ENCODE measurements at places on chromosomes 7 and 10. TPM values are rescaled to one million over a fixed set of nuclear protein-coding genes. Genes with fewer than 3 reads are reported as not detected.
A peak's percentile ranks its signal among the peaks of the same experiment; 100 is the strongest.

Gene SLC18A3
- total RNA-seq, result not detected

DNA sequence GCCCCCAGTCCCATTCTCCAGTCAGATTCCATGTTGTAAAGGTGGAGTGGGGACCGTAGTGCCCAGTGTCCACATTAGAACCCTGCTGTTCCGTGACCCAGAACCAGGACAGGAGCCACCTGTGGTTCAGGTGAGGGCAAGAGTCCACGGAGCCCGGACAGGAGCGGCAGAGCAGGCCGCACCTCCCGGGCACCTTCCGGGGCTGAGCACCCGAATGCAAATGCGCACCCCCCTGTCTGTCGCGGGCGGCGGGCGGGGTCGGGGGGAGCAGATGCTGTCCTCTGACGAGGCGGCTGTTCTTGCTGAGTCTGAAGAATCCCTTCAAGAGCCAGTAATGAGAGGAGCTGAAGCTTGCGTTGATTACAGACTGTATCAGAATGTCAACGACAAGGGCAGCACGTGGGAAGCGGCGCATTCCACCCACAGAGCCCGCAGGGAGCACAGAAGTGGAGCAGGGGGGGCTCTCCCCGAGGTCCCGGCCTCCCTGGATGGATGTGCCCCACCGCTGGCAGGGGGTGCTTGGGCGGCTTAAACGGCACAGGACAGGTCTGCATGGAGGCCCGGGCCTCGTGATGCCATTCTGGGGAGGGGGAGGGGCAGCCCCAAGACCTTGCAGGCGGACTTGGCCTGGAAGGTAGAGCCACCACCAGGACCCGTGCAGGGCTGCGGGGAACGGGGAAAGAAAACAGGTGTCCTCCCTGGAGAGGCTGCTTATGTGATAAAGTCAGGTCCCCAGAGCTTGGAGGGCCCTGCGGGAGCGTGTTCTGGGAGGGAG is 407.5 kb upstream of the RNF32 start:
- no peak for ATAC-seq

Gene PAX4
- not detected for total RNA-seq

- ATAC-seq, result no peak
Measured at GRCh38 chr10:32390193-32390592, 43.2 kb upstream of the EPC1 start.

DNA sequence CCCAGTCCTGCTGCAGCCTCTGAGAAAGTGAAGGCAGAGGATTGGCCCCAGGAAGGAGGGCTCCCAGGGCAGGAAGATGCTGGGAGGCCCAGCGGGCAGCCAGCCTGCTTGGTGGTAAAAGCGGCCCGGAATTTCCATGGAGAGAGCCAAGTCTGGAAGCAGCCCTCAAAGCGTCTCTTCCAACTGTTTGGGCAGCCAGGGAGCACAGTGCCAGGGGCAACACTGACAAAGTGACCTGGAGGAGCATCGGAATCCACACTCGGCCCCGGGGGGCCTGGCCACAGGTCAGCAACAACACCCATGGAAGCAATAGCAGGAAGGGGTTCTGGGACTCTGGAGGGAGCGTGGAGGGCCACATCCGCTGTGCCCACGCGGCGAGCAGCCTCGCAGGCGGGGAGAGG is 63.2 kb upstream of the FGFR2 start:
- no peak for ATAC-seq

Gene GALNT17
- not detected for total RNA-seq

Gene NRG3
- total RNA-seq, result not detected

Gene EZH2
- total RNA-seq, result 73.2 TPM

GRCh38 chr10:26839966-26840627 is 20.7 kb downstream of the ABI1 start:
- ATAC-seq, result peak; percentile 76

DNA sequence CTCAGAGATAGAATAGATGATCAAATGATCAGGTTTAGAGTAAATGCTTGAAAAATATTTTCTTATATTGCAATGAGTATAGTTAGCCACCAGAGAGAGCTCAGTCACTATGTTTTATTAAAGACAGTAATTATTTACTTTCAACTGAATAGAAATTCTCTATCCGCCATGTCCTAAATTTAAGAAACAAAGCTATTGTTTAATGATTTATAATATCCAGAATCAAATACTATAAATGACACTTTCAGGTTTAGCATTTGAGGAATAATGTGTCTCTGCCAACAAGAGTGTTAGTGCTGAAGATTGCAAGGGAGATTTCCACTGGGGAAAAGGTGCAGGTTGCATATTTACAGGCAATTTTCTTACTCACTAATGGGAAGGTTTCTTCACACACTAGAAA is 184.7 kb downstream of the DGKB start:
- no peak for ATAC-seq

DNA sequence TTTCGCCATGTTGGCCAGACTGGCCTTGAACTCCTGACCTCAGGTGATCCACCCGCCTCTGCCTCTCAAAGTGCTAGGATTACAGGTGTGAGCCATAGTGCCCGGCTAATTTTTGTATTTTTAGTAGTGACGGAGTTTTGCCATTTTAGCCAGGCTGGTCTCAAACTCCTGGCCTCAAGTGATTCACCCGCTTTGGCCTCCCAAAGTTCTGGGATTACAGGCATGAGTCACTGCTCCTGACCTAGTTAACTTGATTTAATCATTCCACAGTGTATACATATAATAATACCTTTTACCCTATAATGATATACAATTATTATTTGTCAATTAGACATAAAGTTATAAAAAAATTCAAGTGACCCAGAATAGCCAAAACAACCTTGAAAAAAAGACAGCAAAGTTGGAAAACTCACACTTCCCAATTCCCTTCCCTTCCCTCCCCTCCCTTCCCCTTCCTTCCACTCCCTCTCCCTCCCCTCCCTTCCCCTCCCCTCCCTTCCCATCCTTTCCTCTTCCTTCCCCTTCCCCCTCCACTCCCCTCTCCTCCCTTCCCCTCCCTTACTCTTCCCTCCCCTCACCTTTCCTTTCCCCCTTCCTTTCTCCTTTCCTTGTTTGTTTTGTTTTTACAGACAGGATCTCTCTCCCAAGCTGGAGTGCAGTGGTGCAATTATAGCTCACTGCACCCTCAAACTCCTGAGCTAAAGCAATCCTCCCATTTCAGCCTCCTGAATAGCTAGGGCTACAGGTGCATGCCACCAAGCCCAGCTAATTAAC is 14.8 kb upstream of the ZMIZ2 start:
- ATAC-seq, result peak; percentile 30

- ATAC-seq, result peak; percentile 38
Measured at GRCh38 chr7:127413326-127413725, 20.8 kb upstream of the ZNF800 start.

GRCh38 chr7:36232971-36233550 is 80.0 kb downstream of the EEPD1 start:
- no peak for ATAC-seq

DNA sequence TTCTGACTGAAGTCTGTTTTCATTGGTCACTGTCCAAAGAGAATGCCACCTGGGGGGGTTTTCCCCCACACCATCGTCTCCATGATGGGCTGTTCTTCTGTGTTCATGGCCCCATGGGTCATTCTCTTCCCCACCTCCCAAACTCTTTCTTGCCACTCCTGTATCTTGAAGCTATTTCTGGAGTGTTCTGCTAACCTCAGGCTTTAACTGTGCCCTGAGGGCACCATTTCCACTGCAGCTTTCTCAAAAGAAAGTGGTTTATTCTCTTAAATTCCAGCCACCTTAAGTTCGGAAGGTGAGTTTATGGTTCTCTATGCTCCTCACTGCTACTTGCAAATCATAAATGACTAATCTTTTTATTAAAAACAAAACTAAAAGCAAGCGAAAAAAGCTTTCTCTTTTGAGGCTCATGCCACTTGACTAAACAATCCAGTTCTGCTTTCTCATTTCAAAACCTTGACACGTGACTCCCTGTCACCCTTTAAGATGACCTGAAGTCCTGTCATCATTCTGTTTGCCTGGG is 7.4 kb upstream of the APBB1IP start:
- ATAC-seq, result peak; percentile 97
